ENCODE measurements at places on chromosomes 13 and 19.

DNA sequence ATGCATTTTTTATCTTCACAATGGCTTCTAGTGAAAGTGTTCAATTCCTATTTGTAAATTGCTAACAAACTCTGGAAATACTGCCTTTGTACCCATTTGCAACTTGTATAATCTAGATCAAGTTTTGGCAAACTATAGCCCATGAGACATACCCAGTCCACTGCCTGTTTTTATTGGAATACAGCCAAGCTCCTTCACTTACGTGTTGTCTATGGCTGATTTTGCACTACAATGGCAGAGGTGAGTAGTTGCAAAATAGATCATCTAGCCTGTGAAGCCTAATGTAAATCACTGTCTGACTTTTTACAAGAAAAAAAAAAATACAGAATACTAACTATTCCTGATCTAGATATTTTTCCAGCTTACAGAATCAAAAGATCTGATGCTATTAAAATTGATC, 37.1 kb downstream of the DZIP1 start:
- DNase-seq = no peak

GRCh38 chr13:97226788-97227627, 4.9 kb downstream of the MBNL2 start:
- no peak for DNase-seq

GRCh38 chr13:75181906-75182305, 300.1 kb downstream of the TBC1D4 start:
- no peak for DNase-seq

DNA sequence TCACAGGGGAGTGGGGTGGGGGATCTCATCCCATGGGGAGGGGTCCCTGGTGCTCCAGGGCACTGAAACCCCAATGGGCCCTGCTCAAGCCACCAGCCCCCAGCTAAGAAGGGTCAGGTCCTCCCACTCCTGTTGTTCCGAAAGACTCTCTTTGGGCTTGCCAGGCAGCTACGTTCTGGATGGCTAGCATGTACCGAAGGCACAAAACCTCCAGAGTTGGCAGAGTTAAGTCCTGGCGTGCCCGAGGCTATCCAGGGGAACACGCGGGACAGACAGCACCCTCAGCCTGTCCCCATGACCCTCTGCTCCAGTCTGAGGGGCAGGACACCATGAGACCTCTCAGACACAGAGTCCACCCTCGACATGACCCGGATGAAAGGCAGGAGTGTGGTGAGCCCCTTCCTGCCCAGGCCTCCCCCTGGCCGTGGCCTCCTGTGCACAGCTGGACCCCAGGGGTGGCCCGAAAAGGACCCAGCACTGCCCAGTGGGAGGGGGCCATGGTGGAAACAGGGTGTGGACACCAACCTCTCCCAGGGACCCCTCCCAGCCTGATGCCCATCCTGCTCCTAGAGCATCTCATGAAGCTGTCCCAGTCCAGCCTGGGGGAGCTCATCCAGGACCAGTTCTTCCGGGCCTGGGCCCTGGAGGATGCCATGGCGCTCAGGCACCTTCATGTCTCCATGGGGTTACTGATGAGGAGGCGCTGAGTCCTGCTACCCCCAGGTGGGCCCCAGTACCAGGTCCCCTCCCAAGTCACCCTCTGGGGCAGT, 53.0 kb upstream of the TPM4 start:
- no peak for DNase-seq

DNA sequence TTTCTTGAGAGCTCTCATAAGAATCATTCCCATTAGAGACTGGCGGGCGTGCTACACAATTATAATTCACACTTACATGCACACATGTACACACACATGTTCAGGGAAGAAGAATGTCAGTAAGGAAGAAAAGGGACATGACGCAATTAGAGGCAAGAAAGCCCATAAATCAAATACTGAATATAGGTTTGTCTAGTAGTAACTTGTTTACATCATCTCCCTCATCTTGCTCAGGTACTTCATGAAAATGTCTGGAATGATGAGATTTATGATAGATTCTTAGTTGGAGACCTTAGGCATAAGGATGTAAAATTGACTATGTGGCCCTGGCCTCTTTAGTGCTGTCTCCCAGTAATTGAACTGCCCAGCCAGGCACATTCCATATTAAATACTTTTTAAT, 628.0 kb upstream of the PCDH20 start:
- no peak for DNase-seq

DNA sequence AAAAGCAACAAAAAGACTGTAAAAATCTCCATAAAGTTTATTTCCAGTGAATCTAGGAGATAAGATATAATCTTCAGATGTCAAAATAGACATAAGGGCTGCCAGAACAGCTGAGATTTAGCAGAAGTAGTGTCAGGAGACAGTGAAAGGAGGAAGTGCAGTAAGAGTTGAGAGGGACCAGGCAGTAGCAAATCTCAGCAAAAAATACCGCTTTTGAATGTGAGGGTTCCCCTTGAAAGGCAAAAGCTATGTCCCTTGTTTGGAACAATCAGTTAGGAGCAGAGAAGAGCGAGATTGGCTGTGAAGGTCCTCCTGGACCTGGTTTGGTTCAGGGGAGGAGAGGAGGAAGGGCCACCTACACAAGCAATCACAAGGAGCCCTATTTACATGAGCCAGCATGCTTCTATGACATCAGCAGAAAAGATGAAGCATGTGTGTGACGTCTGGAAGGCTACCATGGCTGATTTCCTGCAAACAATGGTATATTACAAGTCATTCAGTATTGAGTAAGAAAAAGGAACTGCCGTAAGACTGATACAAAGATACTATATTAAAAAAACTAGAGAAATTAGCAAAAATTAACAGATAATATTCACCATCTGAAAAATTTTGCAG, 98.9 kb upstream of the SIAH3 start:
- no peak for DNase-seq

GRCh38 chr19:38003438-38004185, 96.6 kb downstream of the SIPA1L3 start:
- no peak for DNase-seq

- no peak for DNase-seq
Observed at GRCh38 chr13:46170687-46171086, 11.3 kb downstream of the LCP1 start.

Measured in type B pancreatic cell (in vitro differentiated cells).